ENCODE measurements at places on chromosomes 7 and 10.

GRCh38 chr10:7480742-7481367 is 70.0 kb upstream of the SFMBT2 start:
- DNase-seq: no peak

- DNase-seq: no peak
Observed at GRCh38 chr10:44439239-44439957, 54.5 kb upstream of the CXCL12 start.

DNA sequence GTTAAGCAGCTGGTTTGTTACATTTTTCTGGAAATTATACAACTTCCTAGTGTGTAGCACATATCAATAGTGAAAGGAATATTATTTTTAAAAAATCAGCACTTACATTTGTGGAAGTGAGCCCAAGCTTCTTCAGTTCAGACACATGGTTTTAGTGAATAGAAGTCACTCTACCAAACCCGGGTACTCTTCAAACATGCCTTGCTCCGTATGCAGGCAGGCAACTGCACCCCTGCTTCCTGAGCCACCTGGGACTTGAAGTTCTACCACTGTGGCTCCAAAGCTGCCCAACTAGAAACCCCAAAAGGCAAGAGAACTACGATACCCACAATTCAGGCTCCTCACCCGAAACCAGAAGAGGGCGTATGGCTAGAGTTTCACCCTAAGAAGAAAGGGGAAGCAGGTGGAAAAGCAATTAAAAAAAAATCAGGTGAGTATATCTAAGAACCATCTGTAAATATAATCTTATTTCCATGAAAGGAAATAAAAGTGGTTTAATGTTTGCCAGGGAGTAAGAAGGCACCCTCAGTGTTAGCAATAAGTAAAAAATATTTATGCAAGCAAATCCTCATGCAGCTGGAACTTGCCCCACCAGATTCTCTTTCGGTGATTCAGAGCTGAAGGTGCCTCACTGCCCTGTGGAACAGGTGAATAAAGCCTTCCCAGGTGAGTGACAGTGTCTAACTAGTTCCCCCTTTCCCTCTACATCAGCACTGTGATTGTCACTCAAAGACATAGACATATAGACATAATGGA is at the start of gene MACC1:
MACC1 (minus strand) TSS at position 192 of the 756 bp plus-strand sequence. CDS start 55,522 bp downstream, outside the sequence.
- no peak for DNase-seq

- no peak for DNase-seq
Observed at GRCh38 chr10:105969884-105970377, 1194.6 kb downstream of the SORCS1 start.

DNA sequence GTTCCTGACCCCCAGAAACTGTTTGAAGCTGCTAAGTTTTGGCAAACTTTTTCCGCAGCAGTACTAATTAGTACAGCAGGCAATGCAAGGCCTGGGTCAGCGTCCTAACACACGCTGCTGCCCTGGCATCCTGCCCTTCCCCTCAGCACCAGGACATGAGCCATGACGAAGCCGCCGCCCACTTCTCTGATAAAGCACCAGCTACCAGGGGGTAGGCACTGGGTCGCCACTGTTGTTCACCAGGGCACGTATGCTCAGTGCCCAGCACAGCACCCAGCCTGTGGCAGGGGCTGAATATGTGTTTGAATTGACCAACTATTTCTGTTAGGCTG is 59.5 kb downstream of the CHST15 start:
- DNase-seq: no peak

GRCh38 chr10:128050936-128051335 is 75.3 kb downstream of the MKI67 start:
- DNase-seq: no peak

- DNase-seq: no peak
Observed at GRCh38 chr10:111113238-111113960, 36.6 kb downstream of the ADRA2A start.

DNA sequence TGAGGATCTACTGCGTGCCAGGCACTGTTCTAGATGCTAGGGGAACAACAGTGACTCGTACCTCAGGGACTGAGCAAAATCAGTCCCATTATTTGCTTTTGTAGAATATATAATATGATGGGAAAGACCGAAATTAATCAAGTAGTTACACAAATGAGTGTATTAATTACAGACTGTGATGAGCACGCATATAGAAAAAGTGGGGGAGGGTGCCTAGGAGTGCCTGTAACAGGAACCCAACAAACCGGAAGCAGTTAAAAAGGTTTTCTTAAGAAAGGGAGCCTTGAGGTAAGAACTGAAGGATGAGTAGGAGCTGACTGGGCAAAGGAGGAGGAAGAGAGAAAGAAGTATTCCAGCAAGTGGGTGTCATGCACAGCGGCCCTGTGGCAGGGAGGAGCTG is 28.2 kb upstream of the IL6 start:
- DNase-seq: no peak

DNA sequence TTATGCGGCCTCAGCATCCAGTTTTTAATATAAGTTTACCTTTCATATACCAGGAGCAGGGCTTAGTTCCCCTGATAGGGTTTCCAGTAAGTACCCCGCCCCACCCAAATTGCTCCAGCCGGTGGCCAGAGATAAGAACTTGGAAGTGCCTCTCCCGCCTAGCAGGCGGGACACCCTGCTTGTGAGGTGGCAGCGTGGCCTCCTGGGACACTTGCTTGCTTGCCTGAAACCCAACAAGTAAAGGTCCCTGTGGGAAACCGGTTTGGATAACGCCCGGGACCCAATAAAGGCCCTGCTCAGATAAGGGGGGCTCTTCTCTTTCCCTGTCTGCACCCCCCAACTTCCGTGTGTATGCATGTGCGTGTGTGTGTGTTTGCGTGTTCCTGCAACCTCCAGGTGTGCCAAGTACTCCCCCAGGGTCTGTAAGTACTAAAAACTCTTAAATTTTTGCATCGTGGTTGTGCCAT is 154.3 kb downstream of the ARHGAP21 start:
- DNase-seq: no peak

- peak; percentile 60 for DNase-seq
Observed at GRCh38 chr7:116630932-116631671, 40.9 kb upstream of the MET start.

- no peak for DNase-seq
Observed at GRCh38 chr10:1299041-1299726, 243.0 kb downstream of the WDR37 start.

GRCh38 chr7:98840722-98841121 is 29.1 kb downstream of the TMEM130 start:
- DNase-seq: no peak

GRCh38 chr7:90532231-90532929 is 62.9 kb downstream of the PTTG1IP2 start:
- DNase-seq: no peak

DNA sequence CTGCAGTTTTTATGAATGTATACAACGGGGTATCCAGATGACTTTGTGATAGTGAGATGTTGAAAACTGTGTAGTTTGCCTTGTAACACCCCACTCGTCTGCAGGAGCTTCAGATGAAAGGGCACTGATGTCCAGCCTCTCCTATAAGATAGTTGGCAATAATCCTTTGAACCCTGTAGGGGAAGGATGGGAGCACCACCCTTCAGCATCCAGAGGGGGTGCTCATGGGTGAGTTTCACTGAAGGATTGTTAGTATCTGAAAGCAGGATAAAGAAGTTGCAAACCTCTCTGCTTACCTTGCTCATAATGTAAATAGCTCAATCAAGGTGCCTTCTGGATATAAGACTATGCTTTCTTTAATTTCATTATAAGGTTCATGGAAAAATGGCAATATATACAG is 201.5 kb downstream of the TMEM178B start:
- no peak for DNase-seq

GRCh38 chr7:54394834-54395233 is 147.3 kb upstream of the VSTM2A start:
- no peak for DNase-seq

- DNase-seq: no peak
Observed at GRCh38 chr7:94472608-94473007, 37.0 kb upstream of the CASD1 start.

DNA sequence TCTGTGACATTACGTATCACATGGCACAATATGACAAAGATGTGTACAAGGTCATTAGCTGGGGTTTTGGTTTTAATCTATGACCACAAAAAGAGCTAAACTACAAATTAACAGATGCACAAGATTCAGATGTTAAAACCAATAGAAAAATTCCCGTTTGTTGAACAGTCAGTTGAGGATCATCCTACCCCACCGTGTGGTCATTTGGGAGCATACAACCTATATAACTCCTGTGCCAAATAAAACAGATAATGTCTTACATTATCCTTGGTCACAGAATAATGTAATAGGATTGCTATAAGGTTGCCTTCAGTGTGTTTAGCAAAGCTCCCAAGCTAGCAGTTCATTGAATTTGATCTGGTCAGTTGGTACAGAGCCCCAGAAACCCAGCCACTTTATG is 28.2 kb downstream of the ASNS start:
- DNase-seq: no peak

GRCh38 chr10:131048606-131049005 is 262.9 kb downstream of the TCERG1L start:
- DNase-seq: no peak

DNA sequence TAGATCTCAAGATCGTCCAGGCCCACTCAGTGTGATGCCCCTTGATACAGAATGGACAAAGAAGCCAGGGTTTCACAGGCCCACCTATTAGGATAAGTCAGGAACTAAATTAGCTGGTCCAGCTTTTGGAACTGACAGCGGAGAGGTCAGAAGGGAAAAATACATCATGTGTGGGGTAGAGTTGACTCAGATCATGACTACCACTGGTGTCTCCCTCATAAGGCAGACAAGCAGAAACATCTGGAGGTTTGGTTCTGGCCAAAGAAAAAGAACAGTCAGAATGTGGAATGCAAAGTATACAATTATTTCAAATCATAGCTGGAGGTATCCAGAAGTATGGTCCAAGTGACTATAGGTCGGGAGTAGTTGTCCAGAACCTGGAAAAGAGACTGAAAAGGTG is 621.1 kb upstream of the CELF2 start:
- no peak for DNase-seq

- DNase-seq: no peak
Observed at GRCh38 chr7:12249706-12250105, 38.6 kb downstream of the TMEM106B start.

GRCh38 chr10:21464134-21464533 is 61.3 kb downstream of the SKIDA1 start:
- DNase-seq: no peak

- DNase-seq: peak; percentile 80
Observed at GRCh38 chr10:71260622-71261325, 48.4 kb downstream of the UNC5B start.

DNA sequence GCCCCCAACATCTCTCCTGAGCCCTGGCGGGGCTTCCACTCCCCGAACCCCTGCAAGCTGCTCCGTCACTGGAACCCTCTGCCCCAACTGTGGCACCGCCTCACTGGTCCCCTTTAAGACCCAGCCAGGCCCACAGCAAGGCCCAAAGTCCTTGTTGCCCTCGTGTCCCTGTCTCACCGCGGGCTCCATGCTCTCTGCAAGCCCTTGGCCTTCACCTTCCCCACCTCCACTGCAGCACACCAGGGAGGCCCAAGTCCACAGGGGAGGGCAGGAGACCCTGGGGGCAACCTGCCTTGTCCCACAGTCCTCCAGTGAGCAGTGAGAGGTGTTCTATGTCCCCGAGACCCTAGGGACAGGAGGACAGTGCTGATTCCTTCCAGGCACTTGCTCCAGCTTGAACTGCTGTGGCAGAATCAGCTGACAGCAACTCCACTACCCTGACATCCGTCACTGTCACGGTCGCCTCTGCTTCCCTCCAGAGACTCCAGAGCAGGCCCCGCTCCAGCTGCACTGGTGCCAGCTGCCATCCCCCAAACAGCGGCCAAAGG is 105.3 kb downstream of the CYTH3 start:
- no peak for DNase-seq

GRCh38 chr10:4255751-4256150 is 470.7 kb upstream of the KLF6 start:
- DNase-seq: no peak

GRCh38 chr10:75107756-75108683 is 3.4 kb upstream of the SAMD8 start:
- no peak for DNase-seq

- DNase-seq: no peak
Observed at GRCh38 chr10:94218493-94219183, 144.1 kb downstream of the NOC3L start.

DNA sequence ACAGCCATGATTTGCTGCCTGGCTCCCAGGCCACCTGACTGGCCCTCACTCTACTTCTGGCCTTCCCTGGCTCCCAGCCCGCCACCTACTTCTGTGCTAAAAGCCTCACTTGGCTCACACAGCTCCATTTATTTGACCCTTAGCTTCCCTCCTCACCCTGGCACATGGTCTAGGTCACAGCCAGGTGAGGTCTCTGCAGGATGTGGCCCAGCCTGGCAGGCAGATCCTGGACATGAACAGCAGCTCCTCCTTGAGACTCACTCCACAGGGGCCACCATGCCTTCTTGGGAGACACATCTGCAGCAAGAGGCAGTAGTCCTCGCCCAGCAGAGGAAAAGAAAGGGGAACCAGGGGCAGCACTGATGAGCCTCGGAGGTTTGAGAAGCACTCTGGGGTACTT is 64.6 kb downstream of the GRID1 start:
- no peak for DNase-seq

- DNase-seq: no peak
Observed at GRCh38 chr10:5254488-5254887, 57.9 kb downstream of the AKR1C4 start.

DNA sequence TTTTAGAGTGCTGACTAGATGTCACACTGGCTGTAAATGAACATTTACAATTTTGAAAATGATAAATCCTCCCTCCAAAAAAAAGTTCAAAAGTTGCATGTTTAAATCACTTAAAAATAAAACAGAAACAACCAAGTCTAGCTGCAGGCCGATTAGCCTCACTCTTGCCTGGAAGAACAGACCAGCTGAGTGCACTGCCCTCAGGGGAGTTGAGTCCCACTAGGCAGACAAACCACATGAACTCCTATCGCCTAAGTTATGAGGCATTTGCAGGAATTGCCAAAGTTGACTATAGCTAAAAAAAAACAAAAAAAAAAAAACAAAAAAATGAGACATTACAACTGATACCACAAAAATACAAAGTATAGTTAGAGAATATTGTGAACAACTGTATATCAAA is 510.0 kb downstream of the ANKRD7 start:
- no peak for DNase-seq

DNA sequence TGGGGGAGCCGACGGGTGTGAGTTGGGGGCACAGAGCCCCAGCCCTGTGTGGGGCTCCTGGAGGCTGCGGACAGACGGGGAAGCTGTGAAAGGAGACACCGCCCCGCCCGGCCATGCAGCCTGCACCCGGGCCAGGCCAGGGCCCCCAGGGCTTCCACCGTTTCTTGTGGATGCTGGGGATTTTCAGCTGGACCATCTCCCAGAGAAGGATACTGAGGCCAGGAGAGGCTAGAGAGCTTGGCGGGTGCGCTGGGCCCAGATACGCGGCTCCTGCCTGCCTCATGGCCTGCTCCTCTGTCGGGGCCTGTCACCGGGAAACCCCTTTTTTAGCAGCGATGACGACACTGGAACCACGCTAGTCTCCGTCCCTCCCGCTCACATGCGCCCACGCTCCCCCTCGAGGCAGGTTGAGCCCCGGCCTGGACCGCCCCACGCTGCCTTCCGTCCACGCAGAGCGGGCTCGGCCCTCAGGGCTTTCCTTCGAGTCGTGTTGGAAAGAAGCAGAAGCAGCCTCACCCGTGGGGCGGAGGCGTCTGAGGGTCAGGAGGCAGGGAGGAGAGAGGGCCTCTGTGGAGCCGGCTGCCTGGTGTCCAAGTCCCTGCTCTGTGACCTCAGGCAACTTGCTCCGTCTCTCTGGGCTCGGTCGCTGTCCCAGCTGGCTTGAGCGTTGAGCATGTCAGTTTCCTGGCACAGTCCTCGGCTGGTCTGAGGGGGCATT is 11.7 kb downstream of the TMEM184A start:
- DNase-seq: no peak

GRCh38 chr7:1317646-1318045 is 85.0 kb downstream of the UNCX start:
- DNase-seq: no peak

GRCh38 chr10:132679217-132679595 is 106.7 kb downstream of the NKX6-2 start:
- no peak for DNase-seq

All from fibroblast of the conjunctiva (primary cell).